ENCODE measurements at places on chromosomes 7 and 10. TPM values are rescaled to one million over a fixed set of nuclear protein-coding genes. Genes with fewer than 3 reads are reported as not detected.

The ENTPD1 gene
- total RNA-seq: 0.60 TPM

The IFIT2 gene
- 9.1 TPM for total RNA-seq

The ITIH2 gene
- total RNA-seq: not detected

The COL13A1 gene
- total RNA-seq: 9.3 TPM

The SPDYE9 gene
- not detected for total RNA-seq

The HTR5A gene
- total RNA-seq: not detected

The DLG5 gene
- 33.9 TPM for total RNA-seq

The FAM25G gene
- total RNA-seq: not detected

The TUBGCP2 gene
- total RNA-seq: 70.2 TPM

The TCERG1L gene
- total RNA-seq: not detected

The TMEM236 gene
- total RNA-seq: not detected

The MUC3A gene
- total RNA-seq: under 0.01 TPM

The ABCB1 gene
- total RNA-seq: 3.8 TPM

All from bronchial smooth muscle cell (primary cell).